ENCODE measurements at places on chromosomes 7 and 10.
A peak's percentile ranks its signal among the peaks of the same experiment; 100 is the strongest.

- no peak for DNase-seq
Observed at GRCh38 chr10:12655940-12656339, 306.6 kb downstream of the CAMK1D start.

GRCh38 chr10:71285180-71285545 lies 33.9 kb upstream of the SLC29A3 start:
- peak; percentile 55 for DNase-seq

DNA sequence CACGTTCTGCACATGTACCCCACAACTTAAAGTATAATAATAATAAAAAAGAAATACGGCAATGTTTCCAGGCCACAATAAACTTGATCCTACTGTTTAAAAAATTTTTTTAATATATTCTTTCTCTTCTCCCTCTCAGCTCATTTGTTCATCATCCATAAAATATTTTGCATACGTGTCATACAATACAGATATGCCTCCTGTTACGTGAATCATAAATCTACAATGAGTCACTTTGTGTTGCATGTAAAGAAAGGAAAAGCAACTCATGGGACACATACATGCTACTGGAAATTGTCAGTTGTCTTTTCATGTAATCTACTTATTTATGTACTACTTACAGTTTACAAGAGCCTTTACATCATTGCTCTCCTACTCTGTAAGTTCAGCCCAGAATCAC lies 1.1 kb upstream of the TECTB start:
- DNase-seq, result peak; percentile 34

- DNase-seq, result peak; percentile 40
Observed at GRCh38 chr7:143383642-143383957, 2.5 kb downstream of the ZYX start.

DNA sequence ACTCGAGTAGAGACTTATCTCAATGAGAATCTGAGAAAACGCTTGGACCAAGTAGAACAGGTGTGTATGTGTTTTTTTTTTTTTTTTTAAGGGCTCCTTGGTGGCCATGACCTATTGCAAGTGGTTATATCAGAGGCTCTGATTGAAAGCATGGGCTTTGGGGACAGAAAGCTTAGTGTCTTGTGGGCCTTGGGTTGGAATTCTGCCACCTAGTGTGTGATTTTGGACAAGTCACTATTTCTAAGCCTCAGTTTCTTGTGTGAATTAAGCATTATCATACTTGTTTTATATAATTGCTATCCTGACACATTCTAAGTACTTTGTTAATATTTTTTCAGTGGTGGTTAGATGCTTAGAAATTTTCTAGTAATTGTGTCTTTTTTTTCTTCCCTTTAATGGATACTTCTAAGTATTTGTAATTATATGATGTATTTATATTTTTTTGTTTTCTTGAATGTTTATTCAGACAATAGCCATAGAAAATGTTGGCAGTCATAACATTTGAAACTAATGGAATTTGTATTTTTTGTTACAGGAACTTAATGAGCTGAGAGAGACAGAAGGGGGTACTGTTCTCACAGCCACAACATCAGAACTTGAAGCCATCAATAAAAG lies 33.1 kb downstream of the SMC3 start:
- peak; percentile 69 for DNase-seq

- peak; percentile 6 for DNase-seq
Observed at GRCh38 chr7:117338020-117338419, 15.2 kb upstream of the WNT2 start.

DNA sequence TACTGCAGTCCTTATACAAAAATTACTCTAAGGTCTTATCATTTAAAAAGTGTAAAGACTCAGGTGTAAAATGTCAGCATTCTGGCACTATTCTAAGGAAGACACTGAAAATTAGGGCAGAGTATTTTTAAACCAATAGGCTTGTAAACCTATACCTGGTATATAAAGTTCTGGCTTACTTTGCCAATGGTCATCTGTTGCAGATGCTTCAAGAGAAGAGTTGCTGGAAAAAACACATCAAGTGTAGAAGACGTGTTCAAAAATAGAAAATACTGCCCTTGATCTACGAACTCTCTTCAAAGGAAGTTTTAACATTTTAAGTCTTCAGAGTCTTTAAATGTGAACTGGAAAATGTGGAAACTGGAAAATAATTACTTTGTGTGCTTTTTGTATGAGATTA lies 23.9 kb downstream of the NT5C3A start:
- no peak for DNase-seq

Measured in MCF 10A (cell line).